ENCODE measurements at places on chromosomes 2 and 18.

DNA sequence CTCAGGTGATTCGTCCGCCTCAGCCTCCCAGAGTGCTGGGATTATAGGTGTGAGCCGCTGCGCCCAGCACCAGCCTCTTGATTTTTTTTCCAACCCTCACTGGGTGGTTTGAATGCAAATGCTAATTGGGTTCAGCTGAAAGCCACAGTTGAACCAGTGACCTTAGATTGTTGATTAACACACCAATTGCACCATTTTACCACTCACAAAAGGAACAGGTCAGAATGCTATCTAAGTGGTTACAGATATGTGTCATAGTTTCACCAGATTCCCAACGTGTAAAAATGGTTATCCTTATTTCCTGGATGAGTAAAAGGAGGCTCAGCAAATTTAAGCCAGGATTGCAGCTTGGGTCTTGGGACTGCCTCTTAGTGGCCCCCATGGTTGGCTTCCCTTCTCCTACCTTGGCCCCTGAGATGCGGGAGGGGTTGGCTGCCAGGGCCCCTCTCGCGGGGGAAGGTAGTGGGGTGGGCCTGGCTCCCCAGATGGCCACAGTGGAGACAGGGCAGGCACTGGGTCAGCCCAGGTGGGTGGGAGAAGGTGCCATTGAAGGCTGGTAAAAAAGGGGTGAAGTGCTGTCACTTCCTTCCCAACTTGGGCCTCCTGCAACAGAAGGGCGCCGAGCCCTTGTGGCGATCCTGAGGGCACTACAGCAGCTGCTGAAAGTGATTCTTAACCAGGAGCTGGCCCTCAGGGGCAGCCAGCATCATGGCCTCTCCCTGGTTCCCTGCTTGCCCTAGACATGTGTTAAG lies 164.9 kb upstream of the HAAO start:
- no peak for DNase-seq

DNA sequence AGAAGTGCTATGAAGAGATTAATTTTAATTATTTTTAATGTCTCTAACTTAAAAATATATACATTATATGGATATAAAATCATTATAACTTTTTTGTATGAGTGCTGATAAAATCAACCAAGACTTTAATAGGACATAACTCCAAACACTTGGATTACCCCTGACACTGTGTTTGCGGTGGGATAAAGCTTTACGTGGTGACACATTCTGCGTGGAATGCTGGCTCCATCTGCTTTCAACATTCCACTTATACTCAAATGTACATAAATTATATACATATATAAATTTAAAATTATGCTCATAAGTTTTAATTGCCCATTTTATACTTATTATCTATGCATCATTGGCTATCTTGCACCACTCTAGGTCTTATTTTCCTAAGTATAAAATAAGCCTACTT lies 30.5 kb downstream of the LINC00305 start:
- DNase-seq, result no peak

- DNase-seq, result peak; percentile 47
These were observed 2.5 kb downstream of the IGFBP5 start for GRCh38 chr2:216692636-216693413.

DNA sequence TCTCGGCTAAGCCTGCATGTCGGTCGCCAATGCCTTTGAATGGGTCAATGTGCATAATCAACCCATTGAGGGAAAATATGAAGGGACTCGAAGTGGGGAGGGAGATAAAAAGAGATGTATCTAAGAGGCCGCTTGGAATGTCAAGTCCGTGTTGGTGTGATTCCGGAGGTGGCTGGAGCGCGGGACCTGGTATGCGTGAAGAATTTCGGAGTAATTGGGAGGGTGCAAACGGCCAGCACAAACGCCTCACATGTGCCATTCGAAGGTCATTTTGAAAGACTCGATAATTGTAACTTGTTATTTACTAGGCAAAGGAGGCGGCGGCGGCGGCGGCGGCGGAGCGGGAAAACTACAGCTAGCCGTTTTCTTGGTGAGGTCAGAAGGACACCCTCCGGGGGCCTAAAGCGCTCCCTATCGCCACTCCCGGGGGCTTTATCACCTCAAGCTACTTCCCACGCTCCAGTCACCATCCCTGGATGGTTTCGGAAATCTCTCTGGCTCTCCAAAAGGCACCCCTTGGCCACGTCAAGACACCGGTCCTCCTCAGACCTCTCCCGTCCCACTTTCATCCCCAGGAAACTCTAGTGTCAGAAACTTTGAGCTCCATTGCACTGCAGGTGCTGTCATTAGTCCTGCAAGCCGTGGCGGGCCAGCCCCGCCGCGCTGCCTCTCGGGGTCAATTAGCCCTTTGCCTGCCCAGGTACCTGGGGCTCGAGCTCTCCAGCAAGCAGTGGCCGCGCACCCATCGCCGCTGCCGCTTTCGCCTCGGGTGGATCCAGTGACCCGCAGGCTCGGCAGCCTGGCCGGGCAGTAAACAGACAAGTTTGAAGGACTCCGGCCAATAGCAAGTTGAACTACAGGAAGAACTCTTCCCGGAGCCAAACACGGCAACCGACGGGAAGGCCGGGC lies 1.5 kb downstream of the ERBB4 start:
- no peak for DNase-seq

DNA sequence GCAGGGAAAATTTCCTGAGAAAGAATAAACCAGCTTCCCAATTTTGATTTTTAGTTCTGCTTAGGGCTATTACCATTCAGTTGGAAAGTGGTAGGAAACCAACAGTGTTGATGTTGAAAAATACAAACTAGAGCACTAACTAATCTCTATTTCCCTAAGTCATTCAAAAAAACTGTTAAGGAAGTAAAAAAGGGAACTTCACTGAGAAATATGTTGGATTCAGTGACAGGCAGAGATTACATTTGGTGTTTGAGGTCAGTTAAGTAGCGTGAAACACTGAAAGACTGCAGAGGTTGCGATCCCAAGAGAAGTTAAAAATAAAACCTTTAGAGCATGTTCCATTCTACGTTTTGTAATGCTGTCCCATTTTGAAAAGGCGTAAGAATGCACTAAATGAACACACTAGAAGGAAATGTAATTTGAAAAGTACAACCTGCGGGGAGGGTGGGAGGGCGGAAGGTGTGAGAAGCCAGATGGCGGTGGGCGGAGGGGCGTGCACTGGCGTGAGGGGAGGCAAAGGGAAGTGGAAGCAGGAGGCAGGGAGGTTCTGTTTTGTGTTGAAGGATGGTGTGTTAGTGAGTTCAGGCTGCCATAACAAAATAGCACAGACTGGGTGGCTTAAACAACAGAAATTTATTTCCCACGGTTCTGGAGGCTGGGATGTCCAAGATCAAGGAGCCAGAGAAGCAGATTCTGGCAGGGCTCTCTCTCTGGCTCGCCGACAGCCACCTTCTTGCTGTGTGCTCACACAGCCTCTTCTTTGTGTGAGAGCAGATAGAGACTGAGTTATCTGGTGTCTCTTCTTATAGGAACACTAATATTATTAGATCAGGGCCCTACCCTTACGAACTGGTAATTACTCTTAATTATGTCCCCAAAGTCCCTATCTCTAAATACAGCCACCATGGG lies 94.3 kb upstream of the KCTD1 start:
- no peak for DNase-seq

GRCh38 chr2:198168651-198169050 lies 364.3 kb downstream of the PLCL1 start:
- no peak for DNase-seq

All from activated CD4-positive, alpha-beta T cell treated with anti-CD3 and anti-CD28 coated beads, Interleukin-2, amount 50 U/mL, for 1 hour (primary cell).